Dorsolateral prefrontal cortex (tissue), 122 donors: ENCODE measurements at places on chromosomes 5 and 9.

GRCh38 chr9:128689293-128689774 is 312 bp downstream of the SET start:
- DNase-seq, result no peak

- no peak for DNase-seq
Measured at GRCh38 chr5:38891563-38891962, 45.8 kb downstream of the OSMR start.

DNA sequence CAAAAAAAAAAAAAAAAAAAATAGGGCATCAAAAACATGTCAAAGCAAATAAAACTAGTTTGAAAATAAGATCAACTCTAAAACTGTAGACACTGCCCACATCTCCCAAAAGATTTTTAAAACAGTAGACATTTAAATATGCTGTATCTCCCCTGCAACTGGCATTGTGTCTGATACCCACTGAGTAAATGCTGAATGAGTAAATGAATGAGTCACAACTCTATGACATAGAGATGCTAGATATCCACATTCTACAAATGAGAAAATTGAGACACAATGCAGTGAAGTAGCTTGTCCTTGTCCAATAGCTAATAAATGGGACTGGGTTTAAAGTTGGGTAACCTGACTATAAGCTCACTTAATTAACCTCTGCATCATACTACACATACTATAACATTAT is 14.1 kb upstream of the MAP1B start:
- no peak for DNase-seq

GRCh38 chr9:128201441-128202369 is 1.5 kb upstream of the DNM1 start:
- peak; percentile 45 for DNase-seq

GRCh38 chr5:171201310-171201709 is 107.7 kb upstream of the TLX3 start:
- DNase-seq, result no peak

- DNase-seq, result no peak
Measured at GRCh38 chr9:133161547-133161950, 2.2 kb downstream of the GBGT1 start.

- DNase-seq, result no peak
Measured at GRCh38 chr9:114732823-114733222, 50.8 kb upstream of the TEX48 start.

GRCh38 chr9:14240537-14240936 is 73.4 kb downstream of the NFIB start:
- no peak for DNase-seq

- DNase-seq, result no peak
Measured at GRCh38 chr5:14254686-14255085, 111.5 kb downstream of the TRIO start.

DNA sequence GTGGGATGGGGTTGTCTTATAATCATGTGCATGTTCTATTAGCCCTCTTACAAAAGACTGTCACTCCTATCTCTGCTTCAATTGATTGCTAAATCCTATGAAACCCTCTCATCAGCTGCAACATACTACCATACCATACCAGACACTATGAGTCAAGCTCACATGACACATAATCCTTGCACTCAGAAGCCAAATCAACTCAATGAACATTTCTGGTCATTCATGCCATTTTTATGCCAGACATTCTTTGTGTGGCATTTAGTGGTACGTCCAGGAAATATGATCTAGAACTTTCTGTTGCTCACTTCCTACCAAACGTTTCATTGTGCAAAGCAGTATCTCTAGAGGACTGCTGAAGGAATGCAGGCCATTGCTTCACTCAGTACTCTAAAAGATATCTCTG is 159.2 kb upstream of the GNA14 start:
- DNase-seq, result no peak

DNA sequence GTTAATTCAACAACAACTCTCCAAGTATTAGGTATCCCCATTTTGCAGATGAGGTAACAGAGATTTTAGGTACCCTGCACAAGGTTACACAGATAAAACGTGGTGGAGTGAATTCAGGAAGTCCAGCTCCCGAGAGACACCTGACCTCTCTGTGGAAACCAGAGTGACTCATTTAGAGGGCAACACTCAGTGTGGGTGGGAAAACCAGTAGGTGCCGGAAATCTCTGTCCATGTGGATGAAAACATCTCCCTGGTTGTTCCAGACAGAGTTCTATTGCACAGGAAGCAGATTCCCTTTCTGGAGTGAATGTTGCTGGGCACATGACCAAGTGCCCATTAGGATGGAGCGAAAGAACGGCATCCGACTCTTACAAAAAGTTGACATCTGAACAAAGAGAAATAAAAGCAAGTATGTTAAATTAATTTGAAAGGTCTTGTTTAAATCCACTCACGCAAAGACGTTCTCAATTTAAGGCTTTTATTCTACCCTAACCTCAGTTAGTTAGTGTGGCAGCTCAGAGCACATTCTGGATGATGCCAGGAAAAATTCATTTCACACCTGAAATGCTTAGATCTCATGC is 391.9 kb upstream of the WWC1 start:
- DNase-seq, result no peak

GRCh38 chr9:91495450-91495849 is 71.8 kb upstream of the NFIL3 start:
- DNase-seq, result no peak

DNA sequence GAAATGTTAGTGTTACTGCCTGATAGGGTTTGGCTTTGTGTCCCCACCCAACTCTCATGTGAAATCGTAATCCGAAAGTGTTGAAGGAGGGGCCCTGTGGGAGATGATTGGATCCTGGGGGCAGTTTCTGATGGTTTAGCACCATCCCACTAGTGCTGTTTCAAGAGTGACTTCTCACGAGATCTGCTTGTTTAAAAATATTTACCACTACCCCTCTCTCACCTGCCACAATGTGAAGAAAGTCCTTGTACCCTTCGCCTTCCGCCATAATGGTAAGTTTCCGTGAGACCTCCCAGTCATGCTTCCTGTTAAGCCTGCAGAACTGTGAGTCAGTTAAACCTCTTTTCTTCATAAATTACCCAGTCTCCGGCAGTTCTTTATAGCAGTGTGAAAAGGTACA is 2.6 kb upstream of the RFX3 start:
- no peak for DNase-seq

DNA sequence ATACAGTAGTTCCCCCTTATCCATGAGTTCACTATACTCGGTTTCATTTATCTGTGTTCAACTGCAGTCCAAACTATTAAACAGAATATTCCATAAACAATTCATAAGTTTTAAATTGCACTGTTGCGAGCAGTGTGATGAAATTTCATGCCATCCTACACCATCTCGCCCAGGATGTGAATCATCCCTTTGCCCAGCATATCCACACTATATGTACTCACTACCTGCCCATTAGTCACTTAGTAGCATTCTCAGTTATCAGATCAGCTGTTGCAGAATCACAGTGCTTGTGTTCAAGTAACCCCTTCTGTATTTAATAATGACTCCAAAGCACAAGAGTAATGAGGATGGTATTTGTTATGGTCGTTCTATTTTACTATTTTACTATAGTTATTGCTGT is 51.5 kb downstream of the SHOC1 start:
- DNase-seq, result no peak

DNA sequence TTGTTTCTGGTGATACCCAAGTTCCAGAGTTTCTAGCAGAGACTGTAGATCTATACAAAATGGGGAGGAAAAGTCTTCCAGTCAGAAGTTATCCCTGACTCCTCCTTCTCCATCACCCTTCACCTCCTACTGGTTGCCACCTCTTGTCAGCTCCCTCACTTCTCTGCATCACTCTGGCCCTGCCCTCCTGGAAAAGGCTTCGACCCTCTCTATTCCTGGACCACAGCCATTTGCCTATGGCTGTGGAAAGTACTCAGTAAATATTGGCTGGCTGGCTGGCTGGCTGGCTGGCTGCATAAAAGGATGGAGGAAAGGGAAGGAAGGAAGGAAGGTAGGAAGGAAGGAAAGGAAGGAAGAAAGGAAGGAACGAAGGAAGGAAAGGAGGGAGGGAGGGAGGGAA is 32.7 kb upstream of the ABCA1 start:
- DNase-seq, result no peak

DNA sequence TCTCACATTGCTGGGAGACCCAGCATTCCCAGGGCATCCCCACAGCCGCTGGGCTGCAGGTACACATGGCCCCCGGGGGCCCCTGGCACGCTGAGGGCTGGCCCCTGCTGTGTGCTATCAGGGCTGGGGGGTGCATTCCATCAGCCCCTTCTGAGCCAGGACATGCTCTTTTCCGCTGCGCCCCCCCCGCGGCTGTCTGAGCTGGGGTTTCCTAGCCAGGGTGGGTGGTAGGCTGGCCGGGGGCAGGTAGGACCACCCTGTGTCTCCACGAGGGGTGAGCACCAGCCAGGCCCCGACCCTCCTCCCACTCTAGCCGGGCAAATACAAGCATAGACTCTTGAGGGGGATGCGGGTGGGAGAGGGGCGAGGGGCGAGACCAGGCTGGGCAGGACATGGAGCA is 58.1 kb upstream of the FCN2 start:
- DNase-seq, result no peak

DNA sequence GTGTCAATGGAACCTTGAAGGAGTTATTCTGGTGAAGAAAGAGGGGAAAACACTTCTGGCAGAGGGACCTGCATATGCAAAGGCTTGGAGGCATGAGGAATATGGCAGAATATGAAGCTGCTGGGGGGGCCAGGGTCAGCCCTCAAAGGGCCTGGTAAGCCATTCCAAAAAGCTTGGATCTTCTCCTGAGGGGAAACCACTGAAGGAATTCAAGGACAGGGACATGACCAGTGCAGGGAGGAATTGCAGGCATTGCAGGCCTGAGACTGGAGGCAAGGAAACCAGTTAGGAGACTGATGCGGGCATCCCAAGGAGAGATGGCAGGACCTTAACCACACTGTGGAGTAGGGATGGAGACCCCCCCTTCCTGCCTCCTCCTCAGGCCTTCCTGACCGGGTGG is 21.4 kb downstream of the ENHO start:
- DNase-seq, result no peak

GRCh38 chr9:121286973-121287741 is 19.2 kb downstream of the GSN start:
- peak; percentile 78 for DNase-seq

GRCh38 chr5:50667023-50667652 is 701 bp downstream of the PARP8 start:
- peak; percentile 44 for DNase-seq

DNA sequence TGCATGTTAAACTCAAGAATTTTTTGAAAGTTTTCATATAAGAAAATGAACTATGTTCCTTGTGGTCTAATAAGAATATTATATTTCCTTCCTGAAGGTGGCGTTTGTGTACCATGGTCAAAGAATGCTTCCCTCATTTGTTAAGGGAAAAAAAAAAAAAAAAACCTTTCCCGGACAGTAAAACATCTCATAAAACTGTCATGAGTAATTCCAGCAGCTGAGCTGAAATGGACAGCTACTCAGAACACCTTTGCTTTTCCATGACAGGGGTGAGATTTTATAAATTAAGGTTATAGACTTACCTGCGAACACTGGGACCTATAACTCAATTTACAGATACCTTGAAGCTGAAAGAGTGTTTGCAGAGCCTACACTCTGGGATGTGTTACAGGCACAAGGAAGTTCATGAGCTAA is 113.2 kb upstream of the RANBP3L start:
- DNase-seq, result no peak

GRCh38 chr9:27427272-27427643 is 96.8 kb upstream of the IFNK start:
- no peak for DNase-seq

- DNase-seq, result no peak
Measured at GRCh38 chr5:113450462-113450861, 15.7 kb upstream of the TSSK1B start.

DNA sequence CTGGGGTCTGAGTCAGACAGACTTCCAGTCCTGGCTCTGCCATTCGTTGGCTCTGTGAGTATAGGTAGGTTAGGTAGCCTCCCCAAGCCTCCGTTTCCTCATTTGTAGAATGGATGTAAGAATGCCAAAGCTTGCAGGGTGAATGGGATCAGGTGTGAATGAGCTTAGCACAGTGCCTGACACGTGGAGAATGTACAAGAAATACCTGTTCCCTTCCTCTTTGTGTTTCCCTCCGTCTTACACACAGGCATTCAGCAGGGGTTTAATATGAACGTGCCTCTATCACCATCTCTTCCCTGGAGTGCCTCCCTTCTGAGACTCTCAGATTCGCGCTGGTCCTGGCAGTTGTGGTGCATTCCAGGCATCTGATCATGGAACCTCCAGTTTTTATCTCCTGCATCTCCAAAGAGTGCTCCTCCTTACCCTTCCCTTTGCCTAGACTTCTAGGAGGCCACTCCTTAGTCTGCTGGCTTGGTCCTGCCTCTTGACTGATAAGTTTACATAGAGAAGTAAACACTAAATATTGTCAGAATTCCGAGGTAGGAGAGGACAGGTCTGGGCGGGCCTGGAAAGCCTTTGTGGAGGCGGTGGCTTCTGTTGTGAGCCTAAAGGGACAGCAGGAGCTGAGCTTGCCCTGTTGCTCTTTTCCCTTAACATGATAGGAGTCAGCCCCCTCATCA is 199.4 kb downstream of the AOPEP start:
- DNase-seq, result no peak

GRCh38 chr5:16459451-16459850 is 6.1 kb downstream of the ZNF622 start:
- no peak for DNase-seq

GRCh38 chr5:33588654-33589372 is 148.0 kb downstream of the TARS1 start:
- DNase-seq, result no peak

- DNase-seq, result no peak
Measured at GRCh38 chr5:169081000-169081724, 219.8 kb downstream of the SLIT3 start.

DNA sequence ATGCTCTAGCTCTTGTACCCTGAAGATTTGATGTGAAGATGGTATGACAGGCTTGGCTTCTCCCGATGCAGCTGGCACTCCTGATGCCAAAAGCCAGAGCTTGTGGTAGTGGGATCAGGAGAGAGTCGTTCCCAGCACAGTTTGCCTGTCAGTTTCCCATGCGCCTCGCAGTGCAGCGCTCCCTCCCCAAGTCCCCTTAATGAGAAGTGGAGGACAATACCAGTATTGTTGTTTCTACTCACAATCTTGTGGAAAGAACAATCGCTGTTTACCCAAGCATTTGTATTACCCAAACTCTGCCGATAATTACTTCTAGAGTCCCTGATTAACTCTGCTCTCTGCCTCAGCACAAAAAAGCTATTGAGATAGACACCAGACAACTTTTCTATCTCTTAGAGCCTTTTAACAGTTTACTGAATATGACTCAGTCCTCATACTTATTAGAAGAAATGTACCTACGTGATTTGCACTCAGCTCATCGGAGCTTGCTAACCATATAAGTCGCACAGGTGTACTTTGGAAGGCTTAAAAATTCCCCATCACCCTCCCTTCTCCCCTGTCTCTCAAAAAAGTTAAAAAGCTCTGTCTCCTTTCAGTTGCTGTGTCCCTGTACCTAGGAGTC is 283.2 kb upstream of the TMEM161B start:
- DNase-seq, result peak; percentile 34
